ENCODE measurements at places on chromosomes 1 and 21.

DNA sequence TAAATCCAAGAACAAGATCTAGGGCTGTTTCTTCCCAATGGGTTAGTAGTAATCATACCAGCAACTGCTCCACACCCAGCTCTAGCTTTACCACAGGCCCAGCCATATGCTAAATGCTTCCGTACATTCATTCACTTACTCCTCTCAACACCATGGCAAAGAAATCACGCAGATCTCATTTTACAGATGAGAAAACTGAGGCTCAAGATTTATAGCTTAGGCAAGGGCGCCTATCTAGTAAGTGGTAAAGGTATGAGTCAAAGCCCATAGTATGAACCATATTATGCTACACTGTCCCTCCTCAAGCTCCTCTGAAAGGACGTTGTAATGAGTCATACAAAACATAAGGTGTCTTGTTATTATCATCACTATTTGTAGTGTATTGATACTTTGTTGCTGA, 82.2 kb downstream of the NIBAN1 start:
- DNase-seq: no peak

GRCh38 chr1:20640183-20640597, 6.9 kb downstream of the PINK1 start:
- DNase-seq: peak; percentile 56

- DNase-seq: peak; percentile 36
These were observed 61.5 kb upstream of the GJA5 start for GRCh38 chr1:147821883-147822282.

- DNase-seq: no peak
These were observed 698.6 kb downstream of the LTN1 start for GRCh38 chr21:28294051-28294450.

DNA sequence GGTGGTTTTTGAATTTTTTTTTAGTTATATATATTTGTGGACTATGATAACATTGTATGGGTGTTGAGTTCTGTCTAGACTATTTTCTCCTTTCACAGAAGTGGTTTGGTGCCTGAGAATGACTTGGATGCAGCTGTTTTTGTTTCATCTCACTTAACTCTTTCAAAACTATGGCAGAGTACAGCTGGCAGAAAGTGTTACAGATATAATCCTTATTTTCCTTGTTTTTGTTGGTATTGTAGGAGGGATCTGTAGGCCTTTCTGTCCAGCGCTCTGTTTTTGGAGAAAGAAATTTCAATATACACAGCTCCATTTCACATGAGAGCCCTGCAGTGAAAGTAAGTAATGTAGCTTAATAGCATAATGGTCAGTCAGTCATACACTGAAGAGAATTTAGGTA, 13.1 kb downstream of the CDC7 start:
- no peak for DNase-seq

GRCh38 chr1:12600880-12601633, 17.0 kb downstream of the DHRS3 start:
- peak; percentile 11 for DNase-seq

GRCh38 chr21:28991861-28992525, 684 bp downstream of the LTN1 start:
- DNase-seq: no peak

GRCh38 chr1:195740862-195741261, 867.4 kb downstream of the KCNT2 start:
- DNase-seq: no peak

- no peak for DNase-seq
These were observed 12.4 kb upstream of the PAPPA2 start for GRCh38 chr1:176450526-176450925.

DNA sequence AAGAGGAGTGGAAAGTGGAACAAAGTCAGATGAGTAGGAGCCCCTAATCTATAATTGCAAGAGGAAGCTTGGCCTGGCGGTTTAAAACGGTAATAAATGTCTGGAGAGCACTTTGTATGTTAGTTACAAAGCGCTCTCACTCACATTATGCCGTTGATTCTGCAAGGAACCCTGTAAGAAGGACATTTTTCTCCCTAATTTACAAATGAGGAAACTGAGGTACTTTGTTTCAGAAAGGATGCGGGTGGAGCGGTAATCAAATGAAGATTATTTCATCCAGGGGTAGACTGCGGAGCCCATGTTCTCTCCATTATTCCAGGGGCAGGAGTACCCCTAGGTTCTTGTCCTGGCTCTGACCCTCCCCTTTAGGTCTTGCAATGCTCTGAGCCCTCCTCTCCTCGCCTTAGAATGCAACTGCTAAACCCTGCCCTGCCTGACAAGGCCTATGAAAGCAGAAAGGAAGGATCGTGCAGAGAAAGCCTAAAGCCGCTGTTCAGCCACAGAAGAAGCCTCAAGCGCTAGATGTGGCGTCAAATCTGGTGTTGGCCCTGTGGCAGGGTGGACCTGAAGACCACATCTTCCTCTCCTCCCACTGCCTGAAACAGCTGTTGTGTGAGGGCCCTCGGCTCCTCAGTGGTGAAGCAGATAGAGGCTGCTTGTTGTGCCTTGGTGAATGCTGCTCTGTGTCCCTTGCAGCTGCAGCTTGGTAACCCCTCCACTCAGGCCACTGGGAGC, 588 bp upstream of the PACC1 start:
- DNase-seq: peak; percentile 77

DNA sequence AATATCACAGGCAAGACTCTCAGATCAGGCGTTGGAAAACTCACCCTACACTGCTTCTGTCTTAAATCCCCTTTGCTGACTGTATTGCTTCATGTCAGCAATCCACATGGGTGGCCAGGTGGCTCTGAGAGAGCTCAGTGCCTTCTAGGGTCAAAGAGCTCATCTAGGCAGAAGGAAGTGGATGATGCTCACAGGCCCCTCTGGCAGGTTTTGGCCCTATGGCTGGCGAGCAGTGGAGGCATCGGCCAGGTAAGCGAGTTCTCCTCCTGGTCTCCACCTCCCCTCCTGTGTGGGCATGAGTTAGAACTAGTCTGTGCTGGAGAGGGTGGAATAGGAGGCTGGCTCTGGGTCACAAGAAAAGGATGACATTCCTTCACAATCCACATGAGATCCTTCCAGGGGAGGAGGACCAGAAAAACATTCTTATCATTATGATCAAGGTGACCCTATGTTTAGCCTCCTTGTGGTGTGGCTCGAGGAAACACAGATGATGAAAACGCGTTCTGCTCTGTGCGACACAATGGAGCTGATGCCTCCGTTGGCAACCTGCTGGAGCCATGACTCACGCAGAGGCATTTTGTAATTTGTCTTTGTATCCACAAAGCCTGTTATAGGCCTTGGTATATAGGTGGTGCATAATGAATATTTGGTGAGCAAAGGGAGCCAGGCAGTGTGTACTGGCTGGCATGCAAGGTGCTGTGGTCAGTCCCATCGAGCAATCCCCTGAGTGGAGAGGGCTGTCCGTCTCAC, 264.6 kb upstream of the RAB4A start:
- DNase-seq: no peak

DNA sequence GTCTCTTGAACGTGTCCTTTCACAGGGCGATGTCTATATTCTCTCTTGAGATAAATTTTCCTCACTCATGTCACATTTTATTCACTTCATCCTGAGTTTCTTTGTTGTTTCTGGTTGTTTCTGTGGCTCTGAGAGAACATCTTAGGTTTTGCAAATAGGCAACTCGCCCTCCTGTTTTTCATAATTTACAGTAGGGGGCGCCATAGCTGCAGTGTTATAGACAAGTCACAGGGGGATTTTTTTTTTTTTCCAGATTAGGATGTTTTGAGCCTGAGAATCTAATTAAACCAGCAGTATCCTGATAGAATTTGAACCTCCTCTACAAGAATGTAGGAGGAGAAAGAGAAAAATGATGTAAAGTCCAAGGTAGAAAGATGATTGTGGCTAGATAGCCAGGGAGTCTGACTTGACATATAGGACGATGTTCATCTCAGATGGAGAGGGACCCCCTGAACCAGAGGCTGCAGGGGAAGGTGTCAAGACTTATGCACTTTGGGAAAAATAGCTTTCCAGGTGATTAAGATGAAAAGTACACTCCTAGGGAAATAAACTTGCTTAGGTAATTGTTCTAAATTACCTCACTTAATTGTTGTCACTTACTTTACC, 76.3 kb downstream of the ZP4 start:
- no peak for DNase-seq

- DNase-seq: no peak
These were observed 38.2 kb upstream of the KCND3 start for GRCh38 chr1:112027696-112028095.

- no peak for DNase-seq
These were observed 6.0 kb downstream of the TRABD2B start for GRCh38 chr1:47991187-47991586.

DNA sequence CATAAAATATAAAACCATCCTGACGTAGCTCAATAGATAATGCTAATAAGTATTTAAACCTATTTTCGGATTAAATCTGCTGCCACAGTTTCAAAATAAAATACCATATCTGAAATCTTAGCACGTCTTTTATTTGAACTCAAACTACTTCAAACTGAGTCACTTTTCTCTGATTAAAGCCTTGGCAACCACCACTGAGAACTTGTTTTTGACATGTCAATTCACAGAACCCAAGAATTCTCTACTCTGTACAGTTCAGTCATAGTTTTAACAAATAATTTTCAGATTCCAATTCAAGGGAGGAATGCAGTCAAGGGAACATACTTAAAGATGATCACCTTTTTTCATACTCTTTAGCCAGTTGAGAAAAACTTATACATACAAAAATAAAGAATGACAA, 643.2 kb downstream of the KCNT2 start:
- no peak for DNase-seq

DNA sequence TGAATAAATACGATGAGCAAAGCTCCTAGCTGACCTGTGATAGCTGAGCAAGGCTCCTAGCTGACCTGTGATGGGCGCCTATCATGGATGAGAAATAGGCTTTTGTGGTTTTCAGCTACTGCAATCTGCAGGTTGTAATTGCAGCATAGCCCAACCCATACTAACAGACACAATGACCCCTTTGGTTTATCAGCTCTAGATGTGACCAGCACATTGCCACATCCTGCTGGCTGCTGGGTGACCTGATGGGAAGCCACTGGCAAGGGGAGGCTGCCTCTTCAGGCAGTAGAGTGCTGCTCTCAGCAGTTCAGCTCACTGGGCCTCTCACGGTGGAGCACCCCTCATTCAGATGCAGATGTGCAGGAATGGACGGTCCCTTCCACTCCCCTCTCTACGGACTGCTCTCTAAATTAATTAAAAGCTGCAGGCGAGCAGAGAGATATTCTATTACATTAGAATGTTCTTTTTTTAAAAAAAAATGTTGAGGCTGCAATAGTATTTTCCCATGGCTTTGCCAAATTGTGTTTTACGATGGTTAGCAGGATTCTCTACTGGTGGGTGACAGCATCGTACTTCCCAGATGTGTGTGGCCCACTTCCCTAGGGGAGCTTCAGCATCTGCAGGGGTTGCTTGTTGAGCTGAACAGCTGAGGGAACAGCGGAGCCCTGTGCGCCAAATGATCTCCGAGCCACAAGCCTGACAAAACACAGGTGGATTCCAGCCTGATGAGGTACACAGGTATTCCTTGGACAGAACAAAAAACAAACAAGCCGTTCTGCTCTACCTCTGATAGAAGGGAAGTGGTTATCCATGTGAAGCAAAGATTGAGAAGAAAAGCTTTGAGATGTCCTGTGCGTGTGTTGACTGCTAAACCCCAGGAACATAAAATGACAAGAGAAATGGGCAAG, 65.0 kb downstream of the SYT6 start:
- no peak for DNase-seq

GRCh38 chr1:20058531-20058930, 11.5 kb upstream of the PLA2G5 start:
- DNase-seq: no peak

- DNase-seq: no peak
These were observed 19.3 kb downstream of the IARS2 start for GRCh38 chr1:220113136-220113695.

GRCh38 chr1:159171254-159171687, at the start of gene CADM3:
Gene CADM3 (plus strand): TSS chr1:159171615. CDS start chr1:159171766, 151 bp downstream.
- DNase-seq: peak; percentile 49

DNA sequence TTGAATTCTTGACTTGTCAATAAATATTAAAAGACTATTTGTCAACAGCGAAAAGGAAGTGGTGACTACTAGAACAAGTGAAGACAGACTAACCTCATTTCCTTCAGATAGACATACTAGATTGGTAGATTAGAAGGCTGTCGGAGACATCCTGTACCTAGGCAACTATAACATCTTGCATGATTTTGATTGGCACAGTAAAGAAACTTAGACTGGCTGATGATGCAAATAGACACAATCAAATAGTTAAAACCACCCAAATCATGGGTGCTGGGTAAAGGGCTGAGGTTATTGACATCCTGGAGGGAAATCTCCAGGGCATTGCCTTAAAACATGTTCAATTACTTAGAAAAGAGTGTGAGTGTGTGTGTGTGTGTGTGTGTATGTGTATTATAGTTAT, 85.9 kb upstream of the EDEM3 start:
- DNase-seq: no peak

GRCh38 chr1:214123061-214123784, 135.4 kb downstream of the PROX1 start:
- DNase-seq: peak; percentile 81

GRCh38 chr21:43614839-43615238, 44.4 kb downstream of the HSF2BP start:
- DNase-seq: no peak

- no peak for DNase-seq
These were observed 94.1 kb downstream of the TGFBR3 start for GRCh38 chr1:91791691-91792488.

DNA sequence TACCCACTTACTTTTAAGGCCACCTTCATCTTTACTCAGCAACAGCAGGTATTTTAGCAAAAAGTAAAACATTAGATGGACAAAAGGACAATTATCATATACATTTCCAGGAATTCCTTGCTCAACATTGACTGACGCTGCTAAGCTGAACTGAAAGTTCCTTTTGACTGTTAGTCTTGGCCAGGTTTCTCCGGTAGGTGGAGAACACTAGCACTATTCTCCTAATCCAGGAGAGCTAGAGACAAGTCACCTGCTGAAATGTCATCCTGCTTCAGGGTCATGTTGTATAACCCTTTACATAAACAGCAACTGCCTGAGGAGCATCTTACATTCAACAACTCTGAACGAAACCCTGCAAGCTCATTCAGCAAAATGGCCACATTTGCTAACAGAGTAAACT, 109.0 kb upstream of the ESRRG start:
- no peak for DNase-seq

GRCh38 chr21:46066591-46067331, 31.2 kb upstream of the COL6A2 start:
- no peak for DNase-seq

- peak; percentile 56 for DNase-seq
These were observed 27.6 kb downstream of the NIPAL3 start for GRCh38 chr1:24443241-24443656.

DNA sequence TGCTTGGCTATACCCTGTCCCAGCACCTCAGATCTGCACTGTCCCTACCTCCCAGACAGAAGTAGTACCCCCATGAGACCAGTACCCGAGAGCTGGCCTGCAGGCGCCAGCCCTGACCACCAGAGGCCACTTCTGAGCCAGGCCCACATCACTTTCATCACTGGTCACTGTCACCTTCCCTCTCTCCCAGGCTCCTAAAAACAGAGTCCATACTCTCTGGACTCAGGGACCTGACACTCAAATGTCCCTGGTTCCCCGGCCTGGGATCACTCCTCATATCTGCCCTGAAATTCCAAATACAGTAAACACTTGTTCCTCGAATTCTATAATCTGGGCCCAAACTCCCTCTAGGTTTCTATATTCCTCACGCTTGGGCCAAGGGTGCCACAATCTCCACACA, 18.7 kb downstream of the TMEM53 start:
- DNase-seq: no peak
